ENCODE measurements at places on chromosomes 11 and 22.

- no peak for DNase-seq
Measured at GRCh38 chr11:10438458-10438857, 16.6 kb upstream of the AMPD3 start.

DNA sequence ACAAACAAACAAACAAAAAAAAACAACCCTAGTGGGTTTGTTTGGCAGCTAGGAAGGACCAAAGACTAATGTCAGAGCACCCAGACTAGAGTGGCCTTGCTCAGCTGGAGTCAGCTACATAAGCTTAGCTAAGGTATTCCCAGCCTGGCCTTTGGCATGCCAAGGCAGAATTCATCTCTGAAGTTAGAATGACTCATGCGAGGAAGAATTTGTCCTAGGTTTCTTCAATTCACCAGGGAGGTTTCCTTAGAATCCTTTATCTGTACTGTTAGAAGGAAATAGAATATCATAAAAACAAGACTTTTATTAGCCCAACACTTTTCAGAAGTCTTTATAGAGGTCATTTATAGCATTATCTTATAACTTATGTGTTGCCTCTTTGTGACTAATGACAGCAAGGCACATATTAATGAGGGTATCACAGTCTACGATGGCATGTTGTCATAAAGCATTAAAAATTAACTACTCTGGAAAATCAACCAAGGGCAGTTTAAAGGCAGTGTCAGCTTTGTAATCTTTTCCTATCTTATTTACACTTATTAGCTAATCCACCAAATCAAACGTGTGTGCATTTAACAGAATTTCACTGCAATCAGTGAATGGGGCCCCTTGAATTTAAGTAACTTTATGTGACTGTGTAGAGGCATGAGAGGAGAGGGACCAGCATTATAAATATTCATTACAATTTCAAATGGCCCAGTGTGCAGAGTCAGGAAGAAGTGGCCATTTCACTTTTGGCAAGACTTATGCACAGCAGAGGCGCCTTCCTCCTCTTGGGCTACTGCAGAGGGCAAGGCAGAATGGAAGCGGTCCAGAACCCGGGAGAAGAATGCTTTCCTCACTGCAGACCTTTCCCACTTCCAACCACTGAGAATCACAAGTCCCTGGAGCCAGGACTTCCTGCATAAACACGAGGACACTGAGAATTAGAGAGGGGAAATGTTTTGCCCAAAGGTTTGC, 36.3 kb downstream of the SLC5A1 start:
- no peak for DNase-seq

GRCh38 chr11:48210052-48210451, 6.6 kb upstream of the OR4B1 start:
- DNase-seq: no peak

- no peak for DNase-seq
Measured at GRCh38 chr11:18265949-18266348, at the start of gene SAA1. Gene SAA1, plus strand, starts transcription at chr11:18266264. Its CDS starts 624 bp downstream, at chr11:18266888.

GRCh38 chr11:11070976-11071375, 213.1 kb upstream of the ZBED5 start:
- no peak for DNase-seq

GRCh38 chr11:111749646-111750045, 16.5 kb downstream of the PPP2R1B start:
- DNase-seq: no peak

DNA sequence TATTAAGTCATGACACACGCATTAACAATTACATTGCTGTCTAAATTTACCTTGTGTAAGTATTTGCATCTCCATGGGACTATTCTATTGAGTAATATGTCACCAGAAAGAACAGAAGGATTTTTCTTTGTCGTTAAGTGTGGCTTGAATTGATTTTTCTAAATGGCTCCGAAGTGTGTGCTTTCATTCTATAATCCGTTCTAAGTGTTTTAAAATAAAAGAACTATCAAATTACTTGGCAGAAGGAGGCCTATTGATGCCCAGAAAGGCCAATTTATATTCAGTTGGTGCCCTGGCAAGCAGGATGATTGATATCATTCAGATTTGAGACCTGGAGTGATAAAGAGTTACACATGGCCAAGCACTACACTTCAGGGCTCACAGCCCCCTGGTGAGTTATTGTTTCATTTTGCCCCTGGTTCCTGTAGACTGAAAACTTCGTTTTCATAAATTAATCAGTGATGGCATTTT, 538.9 kb upstream of the ANO5 start:
- DNase-seq: no peak

DNA sequence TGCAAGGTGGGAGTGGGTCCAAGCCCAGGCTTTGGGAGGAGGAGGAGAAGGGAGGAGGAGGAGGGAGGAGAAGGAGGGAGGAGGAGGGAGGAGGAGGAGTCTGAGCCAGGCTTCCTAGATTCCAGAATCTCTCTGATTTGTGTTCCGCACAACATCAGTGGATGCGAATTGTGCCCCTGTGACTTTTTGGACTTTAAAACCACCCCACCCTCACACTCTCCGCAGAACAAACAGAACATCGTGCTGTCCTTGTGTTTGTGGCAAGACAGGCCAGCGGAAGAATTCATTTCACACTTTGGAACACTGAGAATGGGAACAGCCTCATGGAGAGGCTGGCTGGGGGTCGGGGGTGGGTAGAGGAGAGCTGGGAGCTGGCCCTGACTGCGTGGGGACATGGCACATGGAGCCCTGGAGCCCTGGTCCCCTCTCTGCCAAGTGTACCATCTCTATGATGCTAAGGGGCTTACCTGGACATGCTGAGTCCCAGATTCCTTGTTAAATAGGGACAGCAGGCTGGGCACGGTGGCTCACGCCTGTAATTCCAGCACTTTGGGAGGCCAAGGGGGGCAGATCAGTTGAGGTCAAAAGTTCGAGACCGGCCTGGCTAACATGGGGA, 16.4 kb upstream of the SHANK2 start:
- no peak for DNase-seq

- DNase-seq: no peak
Measured at GRCh38 chr11:36230779-36231699, 58.2 kb downstream of the COMMD9 start.

DNA sequence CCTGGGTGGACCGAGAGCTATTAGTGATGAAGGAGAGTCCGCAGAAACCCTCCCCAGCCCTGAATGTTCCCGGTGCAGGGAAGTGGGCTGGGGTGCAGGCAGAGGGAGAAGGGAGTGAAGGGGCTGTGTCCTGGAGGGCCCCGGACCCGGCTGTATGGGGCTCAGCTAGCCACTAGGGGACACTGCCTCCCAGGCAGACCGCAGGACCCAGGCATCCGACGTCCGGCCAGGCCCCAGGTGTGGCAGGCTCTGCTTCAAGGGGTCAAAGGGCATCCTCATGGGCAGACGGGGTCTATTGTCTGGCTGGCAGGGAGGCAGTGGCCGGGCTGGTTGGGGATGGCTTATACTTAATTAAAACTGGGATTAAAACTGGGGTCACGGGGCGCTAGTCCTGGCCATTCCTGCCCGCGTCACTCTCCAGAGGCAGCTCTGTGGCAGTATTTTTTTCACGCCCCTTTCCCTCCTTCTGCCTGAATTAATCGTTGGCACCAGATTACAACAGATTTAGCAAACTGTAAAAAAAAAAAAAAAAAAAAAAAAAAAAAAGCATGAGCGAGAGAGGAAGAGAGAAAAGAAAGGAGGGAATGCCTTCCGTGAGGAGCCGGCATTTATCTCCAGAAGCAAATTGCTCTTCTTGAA, 5.1 kb downstream of the FLRT1 start:
- peak; percentile 39 for DNase-seq

GRCh38 chr11:15229069-15229468, 114.3 kb downstream of the INSC start:
- no peak for DNase-seq

Data from caudate nucleus (tissue), 63 donors.